ENCODE measurements at places on chromosomes 5 and 9.

- DNase-seq, result no peak
These were observed 57.2 kb downstream of the MEF2C start for GRCh38 chr5:88825584-88826315.

DNA sequence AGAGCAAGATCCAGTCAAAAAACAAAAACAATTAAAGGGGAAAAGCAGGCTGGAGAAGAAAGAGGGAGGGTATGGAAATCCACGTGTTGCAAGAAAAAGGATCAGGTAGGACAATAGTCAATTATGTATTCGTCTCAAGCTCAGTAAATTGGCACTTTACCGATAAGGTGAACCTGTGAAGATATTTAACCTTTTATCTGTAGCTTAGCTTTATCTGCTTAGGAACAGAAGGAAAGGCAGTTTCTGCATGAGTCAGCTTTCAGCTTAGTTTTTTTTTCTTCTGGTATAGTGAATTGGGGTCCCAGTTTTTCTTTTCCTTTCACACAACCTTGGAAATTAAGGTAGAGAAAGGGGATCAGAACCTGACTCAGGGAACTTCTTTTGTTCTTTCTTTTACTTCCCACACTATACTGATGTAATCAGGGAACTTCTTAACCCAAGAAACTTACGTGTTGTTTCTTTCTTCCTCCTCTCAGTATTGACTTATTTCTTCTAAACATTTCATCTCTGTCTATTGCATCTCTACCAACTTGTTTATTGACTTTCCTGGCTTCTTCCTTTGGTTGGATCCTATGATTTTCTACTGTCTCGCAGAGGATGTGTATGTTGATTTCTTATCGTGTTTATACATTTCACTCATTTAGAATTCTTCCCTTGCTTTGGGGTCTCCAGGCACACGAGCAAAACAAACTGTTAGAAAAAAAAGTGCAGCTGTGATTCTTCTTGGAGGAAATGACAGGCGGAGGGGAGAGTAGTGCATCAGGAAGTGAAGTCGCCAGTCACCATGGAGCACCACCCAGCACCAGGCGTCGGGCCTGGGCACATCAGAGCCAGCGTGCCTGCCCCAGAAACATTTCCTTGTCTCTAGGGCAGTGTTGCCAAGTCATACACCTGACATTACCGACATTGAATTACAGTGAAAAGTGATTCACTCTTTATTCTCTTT is 123.0 kb upstream of the LHFPL2 start:
- DNase-seq, result no peak

DNA sequence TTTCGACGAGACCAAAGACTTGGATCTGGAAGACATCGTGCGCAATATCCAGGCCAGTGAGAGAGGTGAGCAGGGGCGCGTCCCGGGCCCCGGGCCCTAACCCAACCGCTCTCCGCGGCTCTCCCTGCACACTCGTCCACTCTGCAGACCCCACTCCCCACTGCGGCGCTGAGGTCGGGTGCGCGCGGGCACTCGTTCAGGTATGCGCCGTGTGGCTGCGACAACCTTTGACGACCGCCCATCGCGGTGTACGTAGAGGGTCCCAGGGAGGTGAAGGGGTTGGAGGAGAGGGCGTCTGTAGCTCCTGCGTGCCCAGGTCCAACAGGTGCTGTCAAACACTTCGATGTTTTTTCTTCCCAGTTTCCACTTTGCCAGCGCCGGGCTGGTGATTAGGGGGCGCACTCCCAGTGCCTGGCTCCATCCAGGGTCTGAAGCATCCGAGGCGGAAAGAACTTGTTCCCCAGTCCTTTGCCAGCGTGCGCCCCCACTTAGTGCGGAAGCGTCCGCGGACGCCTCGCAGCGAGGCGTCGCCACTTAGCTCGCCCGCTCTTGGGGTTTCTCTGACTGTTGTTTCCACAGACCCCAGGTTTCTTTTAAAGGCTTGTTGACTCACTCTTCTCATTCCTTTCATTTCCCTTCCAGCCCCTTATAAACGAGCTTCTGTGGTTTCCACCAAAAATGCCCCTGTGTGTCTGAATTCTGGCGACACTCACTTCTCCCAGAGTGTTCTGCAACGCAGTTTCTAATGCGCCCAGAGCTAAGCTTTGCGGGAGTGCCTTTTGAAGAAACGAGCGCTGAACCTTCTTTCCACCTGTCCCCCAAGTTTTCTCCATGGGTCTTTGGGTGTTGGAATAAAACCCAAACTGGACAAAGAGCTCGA is 1.6 kb downstream of the NPR3 start:
- DNase-seq, result peak; percentile 54

DNA sequence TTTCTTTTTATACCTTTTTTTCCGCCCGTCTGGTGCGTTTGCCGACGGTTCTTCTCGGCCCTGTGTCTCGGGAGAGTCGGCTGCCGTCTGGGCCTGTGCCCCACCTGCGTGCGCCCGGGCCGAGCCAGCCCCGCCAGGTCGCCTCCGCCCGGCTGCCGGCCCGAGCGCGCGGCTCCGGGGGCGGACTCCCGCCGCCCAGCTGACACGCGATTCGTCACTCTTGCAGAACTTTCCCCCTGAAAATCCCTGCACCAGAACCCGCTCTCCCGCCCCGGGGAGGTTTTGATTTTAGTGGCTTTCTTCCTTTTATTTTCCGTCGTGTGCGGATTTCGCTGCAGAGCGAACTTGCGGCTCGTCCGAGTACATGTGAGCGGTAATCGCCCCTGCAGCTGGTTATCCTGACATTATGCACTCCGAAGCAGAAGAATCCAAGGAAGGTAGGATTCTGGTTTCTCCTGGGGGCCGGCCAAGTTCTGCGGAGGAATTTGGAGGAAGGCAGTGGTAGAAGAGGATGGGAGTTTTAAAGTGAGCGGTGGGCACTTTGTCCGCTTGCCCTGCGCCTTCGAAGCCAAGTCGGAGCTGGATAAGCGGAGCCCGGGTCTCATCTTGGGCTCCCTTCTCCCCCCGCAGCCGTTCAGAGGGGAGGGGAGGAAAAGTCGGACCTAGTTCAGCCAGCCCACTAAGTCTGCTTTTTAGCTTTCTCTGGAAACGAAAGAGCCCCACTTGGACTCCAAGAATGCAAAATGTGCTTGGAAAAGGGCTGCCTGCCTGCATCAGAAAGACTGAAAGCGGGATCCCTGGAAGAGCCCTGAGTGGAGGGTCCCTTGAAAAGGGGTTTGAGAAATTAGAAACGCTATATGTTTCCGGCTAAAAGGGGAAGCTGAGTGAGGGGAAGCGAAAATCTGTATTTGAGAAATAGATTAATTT is at the start of gene TNFAIP8:
TSS of gene TNFAIP8 (plus strand) at position 335 of the 927 bp plus-strand sequence. CDS start at position 407, 72 bp downstream.
- peak; percentile 87 for DNase-seq

DNA sequence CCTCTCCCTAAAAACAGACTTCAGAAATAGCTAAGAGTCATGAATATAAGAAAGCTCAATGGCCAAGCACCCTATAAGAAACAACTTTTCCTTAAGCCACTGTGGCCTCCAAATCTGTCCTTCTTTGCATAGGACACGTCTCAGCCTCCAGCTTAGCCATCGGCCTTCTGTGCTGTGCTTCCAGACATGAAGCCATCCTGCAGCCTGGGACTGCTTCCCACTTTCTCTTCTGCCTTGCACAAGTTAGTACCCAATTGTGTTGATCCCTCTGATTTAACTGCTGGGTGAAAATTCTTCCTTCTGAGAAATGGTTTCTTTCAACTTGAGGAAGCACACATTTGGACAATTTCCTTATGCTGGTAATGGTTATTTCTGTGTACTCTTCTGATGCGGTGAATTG is 334.7 kb downstream of the MARCHF11 start:
- no peak for DNase-seq

DNA sequence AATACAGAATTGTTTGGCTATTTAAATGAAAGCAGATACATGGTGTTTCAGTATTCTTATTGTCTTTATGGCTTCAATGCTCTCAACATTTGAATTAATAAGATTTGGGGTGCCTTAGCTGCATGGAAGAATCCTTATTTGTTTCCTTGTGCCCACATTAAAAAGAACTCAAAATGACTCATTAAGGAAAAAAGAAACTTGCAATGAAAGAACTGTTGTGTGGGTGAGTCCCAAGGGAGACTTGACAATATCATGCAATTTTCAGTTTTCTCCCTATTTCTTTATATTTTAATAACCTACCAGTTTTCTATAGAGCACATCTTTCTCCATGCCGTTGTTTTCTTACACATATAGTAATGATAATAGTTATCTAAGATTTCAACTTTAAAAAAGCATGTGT is 404.0 kb downstream of the PDE4D start:
- DNase-seq, result peak; percentile 9

- DNase-seq, result no peak
These were observed 236.2 kb upstream of the RASEF start for GRCh38 chr9:83299094-83299493.

- DNase-seq, result peak; percentile 39
These were observed 32.5 kb downstream of the ANXA1 start for GRCh38 chr9:73183917-73184861.
